Germinal center (tissue), 1 donor: ENCODE measurements at places on chromosomes 6 and 20.

DNA sequence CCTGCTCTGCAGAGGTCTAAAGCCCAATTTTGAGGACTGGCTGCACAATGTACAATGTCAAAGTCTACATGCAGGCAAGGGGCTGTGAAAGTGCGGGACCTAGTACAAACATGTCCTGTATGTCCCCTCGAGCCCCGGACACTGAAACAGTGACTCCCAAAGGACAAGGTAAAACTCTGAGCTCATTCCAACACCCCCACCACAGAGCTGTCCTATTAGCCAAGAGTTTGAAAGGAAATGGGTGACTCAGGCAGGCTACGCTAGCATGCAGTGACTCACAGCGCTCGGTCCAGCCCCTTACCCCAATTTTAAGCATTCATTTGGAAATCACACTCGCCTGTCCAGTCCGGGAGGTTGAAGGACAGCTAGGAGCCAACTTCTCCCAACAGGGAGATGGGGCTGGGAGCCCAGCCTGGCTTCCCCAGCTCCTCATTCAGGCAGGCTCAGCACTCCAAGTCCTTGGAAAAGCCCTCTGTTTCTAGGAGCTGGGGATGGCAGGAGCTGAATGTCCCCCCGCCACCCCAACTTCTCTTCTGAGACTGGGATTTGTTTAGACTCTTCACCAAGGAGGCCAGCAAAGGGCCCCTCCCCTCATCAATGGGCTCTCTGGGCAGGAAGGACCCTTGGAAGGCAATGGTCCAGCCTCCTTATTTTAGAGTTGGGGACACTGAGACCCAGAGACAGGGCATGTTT lies 3.9 kb downstream of the SDC4 start:
- no peak for DNase-seq

DNA sequence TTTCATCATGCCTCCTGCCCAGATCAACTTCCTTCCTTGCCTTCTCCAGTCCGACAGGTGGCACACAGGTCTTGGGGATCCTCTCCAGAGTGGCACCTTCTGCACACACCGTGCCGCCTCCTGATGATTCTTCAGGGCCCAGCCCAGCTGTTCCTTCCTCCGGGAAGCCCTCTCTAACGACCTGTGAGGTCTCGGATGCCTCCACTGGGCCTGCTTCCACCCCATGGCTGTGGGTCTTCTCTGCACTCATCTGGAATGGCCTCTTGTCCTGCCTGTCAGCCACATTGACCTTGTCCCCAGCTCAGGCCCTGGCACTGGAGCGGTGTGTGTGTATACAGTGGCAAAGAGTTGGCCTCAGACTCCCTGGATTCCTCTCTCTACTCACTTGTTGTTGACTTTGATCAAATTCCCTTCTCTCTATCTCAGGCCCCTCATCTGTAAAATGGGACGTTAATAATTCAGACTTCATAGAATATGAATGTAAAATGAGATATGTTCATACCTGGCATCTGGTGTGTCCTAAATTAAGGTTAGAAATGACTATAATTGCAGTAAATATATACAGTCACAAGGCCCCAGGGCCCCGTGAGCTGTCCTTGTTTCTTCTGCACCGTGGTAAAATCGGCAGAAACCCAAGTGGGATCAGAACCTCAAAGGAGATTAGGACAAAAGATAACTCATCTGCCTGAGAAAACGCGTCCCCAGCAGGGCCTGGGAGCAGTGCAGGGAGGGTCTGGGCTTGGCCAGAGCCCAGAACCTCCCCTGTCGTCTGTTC lies 1.5 kb downstream of the FAM210B start:
- no peak for DNase-seq

DNA sequence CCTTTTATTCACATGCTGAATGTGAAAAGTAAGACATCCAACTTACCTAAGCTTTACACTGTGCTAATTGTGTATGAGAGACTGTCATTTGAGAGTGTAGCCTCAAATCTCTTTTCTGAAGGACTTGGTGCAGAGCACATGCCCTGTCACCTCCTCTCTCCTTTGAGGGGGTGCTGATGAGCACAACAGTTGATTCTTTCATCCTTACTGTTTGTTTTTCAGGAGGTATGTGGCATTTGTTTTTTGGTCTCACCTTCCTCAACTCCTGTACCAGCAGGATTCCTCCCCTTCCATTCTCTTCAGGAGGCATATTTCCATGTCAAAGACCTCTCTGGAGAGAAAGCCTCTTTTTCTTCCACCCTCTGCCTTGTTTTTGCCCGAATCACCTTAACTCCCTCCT lies 252.6 kb upstream of the CITED2 start:
- DNase-seq: no peak

DNA sequence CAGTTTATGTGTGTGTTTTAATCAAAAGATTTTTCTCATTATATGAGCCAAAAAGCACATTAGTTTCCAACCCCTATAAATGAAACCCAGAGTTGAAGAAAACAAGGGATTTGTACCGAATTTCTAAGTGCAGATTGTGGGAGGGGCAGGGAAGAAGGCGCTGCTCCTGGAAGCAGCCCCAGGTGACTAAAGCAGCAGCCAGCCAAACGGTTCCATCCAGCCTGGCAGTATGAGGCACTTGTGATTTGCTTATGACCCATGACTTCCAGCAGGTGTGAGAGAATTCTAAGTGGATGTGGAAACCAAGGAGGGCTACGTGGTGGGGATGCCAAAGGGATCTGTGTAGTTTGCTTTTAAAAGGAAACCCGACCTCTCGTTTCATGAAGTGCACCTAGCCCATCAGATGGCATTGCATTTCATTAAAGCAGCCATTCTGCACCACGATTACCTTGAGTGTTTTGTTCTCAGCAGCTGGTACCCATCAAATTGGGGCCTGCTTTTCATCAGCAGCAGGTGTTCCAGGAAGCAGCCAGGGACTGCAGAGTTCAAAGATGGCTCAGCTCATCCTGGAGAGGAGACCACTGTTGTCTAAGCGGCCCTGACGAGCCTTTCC lies 79.1 kb downstream of the DTD1 start:
- no peak for DNase-seq

DNA sequence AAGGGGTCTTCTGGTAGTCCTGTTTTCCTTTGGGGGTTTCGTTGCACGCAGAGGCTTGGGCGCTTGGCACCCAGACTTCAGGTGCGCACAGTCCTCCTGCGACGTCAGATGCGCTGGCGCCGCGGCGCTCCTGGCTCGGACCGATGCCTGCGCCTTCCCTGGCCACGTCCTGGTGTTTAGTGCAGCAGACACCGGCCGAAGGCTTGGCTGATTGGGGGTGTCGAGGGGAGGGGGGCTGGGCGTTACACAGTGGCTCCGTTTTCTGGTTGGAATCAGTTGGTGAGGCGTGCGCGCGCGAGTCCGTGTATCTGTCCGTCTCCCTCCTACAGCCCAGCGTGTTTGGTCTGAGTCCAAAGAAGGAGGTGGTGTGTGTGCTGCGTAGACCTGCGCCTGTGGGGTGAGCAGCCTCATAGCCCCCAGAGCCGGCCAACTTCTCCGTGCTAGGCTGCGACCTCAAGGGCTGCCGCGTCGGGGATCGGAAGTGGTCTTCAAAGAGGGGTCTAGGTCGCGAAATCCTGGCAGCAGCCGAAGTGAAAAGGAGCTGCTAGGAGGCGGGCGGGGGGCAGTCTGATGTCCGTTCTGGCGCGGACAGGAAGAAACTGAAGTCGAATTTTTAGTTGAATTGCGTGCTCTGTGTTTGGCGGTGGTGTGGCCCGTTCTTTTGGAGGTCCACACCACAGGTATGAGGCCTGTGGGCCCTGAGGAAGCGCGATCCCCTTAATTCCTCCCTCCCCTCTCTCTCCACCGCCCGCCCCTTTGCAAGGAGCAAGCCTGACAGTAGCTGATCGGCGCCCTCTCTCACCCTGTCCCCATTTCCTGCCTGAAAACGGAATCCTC lies 1.5 kb downstream of the SYNDIG1 start:
- no peak for DNase-seq

DNA sequence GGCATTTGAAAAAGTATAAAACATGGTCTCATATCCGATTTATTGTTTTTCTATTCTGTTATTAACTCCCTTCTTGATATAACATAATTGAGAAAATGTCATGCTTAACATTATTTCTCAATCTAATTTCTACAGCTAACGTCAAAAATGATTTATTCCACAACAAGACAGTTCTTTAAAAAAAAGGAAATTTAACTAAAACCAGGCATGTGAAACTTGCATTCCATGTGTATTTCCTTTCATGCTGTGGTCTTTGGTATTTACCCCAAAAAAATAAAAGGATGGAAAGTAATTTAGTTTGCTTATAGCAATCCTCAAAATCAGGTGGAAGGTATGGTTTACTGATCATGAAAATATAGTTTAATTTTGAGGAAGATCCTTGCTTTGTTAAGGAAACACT lies 142.8 kb downstream of the COL21A1 start:
- no peak for DNase-seq
